D341Med (cell line): ENCODE measurements at places on chromosomes 7 and 10.

DNA sequence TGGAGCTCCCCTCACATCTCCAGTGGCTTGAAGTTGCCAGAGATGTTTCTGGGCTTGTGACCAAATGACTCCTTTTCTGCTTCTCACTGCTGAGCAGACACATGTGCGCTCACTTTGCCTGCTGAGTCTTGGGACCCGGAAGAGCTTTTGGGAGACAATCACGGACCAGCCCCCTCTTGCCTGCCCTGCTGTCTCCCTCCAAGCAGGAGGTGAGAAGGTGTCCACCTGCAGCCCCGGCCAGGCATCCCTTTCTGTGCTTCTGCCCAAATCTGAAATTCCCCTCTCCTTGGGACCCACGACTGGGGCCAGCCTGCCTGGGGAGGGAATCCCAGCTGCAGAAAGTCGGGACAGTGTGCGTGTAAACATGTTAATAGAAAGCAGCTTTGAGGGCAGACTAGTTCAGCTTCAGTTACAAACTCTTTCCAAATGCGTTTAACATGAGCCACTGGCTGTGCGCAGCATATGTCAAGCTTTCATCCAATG lies 31.7 kb downstream of the HTRA1 start:
- DNase-seq = no peak

DNA sequence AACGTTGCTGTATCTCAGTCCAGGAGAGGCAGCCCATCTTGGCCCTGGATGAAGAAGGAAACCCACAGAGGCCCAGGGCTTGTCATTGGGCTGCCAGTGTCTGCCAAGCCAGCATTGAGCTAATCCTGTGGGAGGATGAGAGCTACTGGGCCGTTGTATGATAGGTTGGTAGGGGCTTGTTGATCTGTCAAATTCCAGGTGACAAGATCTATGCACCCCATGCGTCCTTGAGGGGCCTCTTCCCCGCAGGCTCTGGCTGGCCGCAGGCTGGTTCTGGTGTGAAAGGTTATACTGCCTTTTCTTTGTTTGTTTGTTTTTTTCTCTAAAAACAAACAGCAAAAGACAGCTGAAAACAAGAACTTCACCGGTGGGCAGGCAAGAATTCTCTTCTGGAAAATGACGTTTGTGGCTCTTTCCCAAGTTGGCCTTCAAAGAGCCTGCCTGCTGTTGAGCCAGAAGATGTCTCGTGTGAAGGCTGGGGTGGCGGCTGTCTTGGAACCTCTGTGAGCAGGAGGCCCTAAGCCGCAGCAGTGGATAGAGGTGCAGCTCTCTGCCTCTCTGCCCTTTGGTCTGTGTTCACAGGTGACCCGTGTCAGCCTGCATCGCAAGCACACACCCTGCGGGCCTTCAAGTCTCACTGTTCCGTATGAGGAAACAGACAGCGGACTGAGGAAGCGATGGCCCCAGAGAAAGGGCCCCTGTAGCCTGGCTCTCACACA lies 23.3 kb downstream of the CYP17A1 start:
- no peak for DNase-seq

- no peak for DNase-seq
These were observed 36.9 kb upstream of the SH2D4B start for GRCh38 chr10:80500572-80501380.

GRCh38 chr10:60424971-60425370 lies 35.3 kb upstream of the ANK3 start:
- DNase-seq = no peak

- DNase-seq = no peak
These were observed 55.0 kb upstream of the AKR1E2 start for GRCh38 chr10:4770801-4771553.

DNA sequence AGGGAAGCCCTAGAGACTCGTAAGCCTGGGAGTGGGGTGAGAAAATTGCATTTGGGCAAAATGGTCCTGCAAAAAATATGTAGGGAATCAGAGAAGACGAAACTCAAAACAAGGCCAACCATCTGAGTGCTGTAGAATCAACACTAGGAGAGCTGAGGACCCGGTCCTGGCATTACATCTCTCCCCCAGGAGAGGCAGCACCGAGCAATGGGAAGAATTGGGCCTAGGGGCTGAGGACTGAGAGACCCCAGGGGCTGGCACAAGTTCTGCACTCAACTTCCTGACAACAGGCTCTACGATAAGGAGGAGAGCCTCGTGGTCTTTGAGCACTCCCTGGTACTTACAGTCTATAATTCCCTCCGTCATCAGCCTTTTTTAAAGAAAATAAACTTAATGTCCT lies 47.6 kb downstream of the BPGM start:
- DNase-seq = no peak

DNA sequence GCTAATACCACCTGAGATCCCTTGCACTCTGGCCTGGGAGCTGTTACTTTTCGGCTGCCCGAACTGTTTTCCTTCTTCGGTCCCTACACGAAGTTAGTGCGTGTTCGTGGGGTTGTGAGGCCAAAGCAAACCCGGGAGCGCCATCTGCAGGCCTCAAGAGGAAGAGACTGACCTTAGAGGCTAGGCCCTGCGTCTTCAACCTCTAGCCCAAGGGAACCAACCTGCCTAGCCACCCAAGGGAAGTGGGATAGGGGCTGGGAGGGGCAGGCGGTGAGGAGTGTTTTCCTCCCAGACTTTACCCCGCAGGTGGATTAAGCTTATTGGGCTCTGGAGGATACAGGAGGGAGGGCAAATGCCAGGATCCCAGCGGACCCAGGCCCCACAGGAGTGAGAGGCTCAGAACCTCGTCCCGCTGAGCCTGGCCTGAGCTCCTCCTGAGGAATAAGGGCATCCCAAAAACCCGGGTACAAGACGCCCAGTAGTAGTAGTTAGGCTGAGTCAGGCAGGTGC lies 1.7 kb upstream of the PAX2 start:
- no peak for DNase-seq

GRCh38 chr7:152751449-152752141 lies 8.0 kb upstream of the ACTR3B start:
- no peak for DNase-seq

DNA sequence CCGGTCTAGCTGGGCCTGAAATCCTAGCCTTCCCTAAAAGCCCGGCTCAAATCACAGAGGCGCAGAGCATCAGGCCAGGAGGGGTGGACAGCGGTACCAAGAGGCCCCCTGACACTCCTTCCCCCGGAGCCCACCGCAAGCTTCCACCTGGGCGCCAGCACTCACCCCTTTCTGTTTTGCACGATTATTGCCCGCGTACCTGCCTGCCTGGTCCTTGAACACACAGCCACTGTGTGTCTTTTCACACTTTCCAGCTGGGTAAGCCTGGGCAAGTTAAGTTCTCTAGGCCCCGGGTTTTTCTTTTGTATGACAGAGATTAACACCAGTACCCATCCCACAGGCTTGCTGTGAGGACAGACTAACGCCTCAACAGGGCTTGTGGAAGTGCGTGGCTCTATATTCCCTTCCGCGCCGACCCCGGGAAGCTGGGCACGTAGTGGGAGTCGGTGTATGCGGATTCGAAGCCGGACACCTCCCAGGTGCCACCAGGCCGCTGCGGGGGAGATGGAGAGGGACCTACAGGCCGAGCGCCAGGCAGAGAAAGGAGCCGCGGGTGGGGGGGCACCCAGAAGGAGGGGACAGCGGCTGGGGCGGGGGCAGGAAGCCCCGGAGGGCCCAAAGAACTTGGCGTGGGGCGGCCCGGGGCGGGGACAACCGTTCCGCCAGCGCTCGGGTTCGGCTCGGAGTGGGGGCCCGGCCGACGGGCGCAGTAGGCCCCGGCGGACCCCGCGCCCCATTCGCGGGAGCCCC lies 792 bp downstream of the ZNF746 start:
- peak; percentile 64 for DNase-seq

DNA sequence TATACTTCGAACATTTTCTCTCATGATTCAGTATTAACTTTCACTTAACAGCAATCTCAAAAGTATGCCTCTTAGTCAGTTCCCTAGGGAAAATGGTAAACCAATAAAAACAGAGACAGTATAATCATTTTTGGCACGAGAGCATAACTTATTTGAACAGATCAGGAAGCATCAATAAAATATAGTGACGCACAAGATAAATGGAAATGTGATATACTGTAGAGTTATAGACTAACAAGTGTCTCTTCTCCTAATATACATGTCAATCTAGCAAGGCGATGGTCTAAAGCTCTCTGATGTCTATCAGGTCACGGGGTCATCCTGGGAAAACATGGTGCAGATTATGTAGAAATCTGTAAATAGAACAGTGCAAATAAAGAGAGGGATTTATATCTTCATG lies 131.6 kb downstream of the HGF start:
- no peak for DNase-seq

DNA sequence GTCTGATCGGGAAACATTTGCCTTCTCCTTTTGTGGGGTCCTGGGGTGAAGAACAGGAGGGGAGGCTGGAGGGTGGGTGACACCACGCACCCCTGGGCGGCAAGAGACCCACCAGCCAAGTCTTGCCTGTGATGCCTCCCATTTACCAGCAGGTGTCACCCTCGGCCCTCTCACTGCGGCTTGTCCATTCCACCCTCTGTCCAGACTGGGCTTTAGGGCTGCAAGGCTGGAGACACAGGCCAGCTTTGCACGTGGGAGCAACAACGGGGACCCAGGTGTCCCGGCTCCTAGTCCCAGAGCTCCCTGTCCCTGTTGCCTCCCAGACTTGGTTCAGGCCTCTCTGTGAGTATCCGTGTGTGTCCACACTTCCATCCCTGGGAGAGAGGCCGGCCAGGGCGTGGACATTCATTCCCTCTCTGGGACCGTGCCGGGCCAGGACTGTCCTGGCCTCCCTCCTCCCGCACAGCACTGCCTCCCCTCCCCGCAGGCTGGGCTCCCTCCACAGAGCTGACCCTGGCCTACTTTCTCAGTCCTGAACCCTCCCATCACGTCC lies 36.2 kb upstream of the GTF2IRD1 start:
- peak; percentile 89 for DNase-seq

GRCh38 chr7:93147363-93147762 lies 822 bp downstream of the SAMD9L start:
- DNase-seq = no peak

- DNase-seq = no peak
These were observed 45.4 kb upstream of the NAMPT start for GRCh38 chr7:106329971-106330733.

DNA sequence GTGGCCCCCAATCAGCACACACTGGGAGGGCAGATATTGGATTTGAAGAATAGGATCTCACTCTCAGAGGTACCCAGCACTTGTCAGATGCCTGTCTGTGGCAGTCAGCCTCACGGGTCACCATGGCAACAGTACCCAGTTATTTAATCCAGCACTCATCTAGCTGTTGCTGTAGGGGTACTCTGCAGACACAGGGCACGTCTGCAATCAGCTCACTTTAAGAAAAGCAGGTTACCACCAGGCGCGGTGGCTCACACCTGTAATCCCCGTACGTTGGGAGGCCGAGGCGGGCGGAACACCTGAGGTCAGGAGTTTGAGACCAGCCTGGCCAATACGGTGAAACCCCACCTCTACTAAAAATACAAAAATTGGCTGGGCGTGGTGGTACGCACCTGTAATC lies 11.9 kb downstream of the SFXN4 start:
- DNase-seq = no peak

GRCh38 chr10:2834214-2834613 lies 233.1 kb upstream of the PFKP start:
- DNase-seq = no peak

DNA sequence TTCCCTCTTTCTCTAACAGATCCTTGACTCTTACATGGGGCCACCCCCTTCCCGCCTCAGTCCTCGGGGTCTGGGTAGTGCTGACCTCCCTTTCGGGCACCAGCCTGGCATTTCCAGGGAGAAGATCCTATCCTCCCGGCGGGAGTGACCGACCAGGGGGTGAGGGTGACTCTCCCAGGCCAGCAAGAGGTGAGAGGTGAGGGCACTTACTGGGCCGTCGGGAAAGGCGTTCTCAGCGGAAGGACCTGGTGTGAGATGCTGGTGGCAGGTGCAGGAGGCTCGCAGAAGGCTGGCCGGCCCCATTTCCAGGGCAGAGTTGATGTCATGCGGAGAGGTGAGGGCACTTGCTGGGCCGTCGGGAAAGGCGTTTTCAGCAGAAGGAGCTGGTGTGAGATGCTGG lies 4.2 kb upstream of the FOXL3 start:
- DNase-seq = peak; percentile 27

DNA sequence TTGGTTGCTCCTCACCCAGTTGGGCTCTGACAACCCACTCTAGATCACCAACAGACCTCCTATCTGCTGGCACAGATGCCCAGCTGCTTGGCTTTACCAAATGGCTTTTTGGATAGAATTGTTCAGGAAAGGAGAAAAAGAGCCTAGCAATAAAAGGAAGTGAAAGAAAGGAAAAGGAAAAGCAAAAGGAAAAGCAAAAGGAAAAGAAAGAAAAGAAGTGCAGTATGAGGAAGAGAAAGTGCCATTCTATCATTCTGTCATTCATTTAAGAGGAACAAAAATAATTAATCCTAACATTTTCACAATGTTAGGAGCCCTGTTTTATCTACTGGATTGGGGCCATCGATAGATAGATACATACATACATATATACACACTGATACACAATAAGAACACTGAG lies 353.6 kb downstream of the THSD7A start:
- no peak for DNase-seq

GRCh38 chr7:95035295-95035694 lies 127.9 kb downstream of the PPP1R9A start:
- no peak for DNase-seq

GRCh38 chr7:124633740-124634139 lies 131.9 kb downstream of the GPR37 start:
- DNase-seq = no peak

GRCh38 chr10:119090968-119091367 lies 10.4 kb upstream of the EIF3A start:
- DNase-seq = no peak

DNA sequence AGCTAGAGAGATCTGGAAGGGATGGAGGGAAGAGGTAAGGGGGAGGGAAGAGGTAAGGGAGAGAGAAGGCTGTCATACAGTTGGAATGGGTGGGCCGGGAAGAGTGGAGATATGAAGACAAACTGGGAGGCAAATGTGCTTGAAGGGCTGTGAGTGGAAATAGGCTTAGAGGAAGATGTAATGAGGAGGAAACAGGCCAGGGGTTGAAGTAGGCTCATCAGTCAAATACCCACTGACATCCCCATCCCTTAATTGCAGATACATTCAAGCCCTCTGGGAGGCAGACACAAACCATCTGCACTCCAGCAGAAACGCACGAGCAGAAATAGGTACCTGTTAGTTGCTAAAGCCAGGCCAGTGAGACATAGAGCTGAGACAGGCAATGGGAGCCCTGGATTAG lies 2.1 kb downstream of the SYNPO2L start:
- DNase-seq = no peak

GRCh38 chr10:109025172-109025571 lies 898.1 kb downstream of the XPNPEP1 start:
- no peak for DNase-seq

GRCh38 chr7:157018328-157018996 lies 8.0 kb upstream of the MNX1 start:
- DNase-seq = peak; percentile 57

DNA sequence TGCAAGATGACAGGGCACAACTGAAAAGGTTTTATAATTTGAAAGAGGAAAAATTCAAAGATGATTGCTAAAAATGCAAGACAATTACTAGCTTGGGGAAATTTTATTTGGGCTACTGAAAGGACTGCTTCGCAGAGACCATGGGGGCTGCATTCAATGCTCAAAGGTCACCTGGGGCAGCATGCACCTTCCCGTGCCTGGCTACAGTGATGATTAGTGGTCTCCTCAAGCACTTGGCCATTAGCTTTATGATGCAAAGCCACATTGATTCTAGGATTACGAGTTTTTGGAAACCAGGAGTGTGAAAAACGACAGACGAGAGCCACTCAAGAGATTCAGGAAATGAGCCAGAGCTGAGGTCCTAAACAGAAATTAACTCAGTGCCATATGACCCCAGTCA lies 764.6 kb downstream of the PHTF2 start:
- DNase-seq = no peak
